Erythroblast (primary cell): ENCODE measurements at places on chromosomes 7 and 10.
A peak's percentile ranks its signal among the peaks of the same experiment; 100 is the strongest.

- DNase-seq: no peak
These were observed 169.1 kb downstream of the BMPER start for GRCh38 chr7:34074421-34074820.

DNA sequence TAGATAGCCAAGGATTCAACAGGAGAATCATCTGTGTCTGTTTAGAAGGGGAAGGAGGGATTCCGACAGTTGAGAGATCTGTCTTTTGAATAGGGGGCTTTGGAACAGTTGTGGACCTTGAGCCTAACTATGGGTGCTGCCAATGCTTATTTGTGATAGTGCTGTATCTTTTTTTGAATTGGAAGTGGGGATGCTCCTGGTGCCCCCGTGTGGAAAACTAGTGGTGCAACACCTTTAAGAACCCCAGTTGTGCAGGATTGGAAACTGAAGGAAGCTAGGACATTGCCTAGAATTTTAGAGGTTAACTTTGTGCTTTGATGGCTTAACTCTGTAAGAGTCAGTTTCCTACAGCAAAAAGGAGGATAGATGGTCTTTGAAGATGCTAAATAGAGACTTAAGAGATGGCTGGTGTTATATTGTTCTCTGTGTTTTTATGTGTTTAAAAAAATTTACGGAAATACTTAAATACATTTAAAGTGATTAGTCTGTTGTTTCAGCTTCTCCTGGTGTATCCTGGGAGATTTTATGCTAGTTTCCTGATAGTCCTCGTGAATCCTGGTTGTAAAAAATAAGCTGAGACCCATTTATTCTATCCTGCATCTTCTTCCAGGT lies 69.3 kb downstream of the AP3M1 start:
- peak; percentile 80 for DNase-seq

DNA sequence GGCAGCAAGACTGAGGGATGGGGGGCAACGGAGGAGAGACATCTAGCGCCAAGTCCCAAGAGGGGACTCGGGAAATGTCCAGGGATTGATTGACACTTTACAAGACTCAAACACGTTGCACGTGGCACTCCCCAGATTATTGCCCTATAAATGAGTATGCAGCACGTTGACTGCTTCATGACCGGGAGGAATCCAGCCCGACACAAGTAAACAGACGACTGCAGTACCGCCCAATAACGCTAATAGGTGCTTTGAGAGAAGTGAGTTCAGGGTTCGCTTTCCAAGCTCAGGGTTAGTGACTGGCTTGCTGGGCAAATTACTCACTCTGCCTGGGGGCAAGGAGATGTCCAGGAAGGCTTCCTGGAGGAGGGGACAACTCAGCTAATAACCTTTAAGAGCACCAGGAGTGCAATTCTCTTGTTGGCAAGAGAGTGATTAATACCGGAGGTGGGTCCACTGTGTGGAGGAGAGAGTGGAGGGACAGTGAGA lies 73.3 kb upstream of the MYL10 start:
- DNase-seq: no peak

GRCh38 chr10:121130382-121130781 lies 279.2 kb downstream of the WDR11 start:
- DNase-seq: no peak

GRCh38 chr7:156158213-156158612 lies 345.9 kb upstream of the SHH start:
- DNase-seq: no peak

DNA sequence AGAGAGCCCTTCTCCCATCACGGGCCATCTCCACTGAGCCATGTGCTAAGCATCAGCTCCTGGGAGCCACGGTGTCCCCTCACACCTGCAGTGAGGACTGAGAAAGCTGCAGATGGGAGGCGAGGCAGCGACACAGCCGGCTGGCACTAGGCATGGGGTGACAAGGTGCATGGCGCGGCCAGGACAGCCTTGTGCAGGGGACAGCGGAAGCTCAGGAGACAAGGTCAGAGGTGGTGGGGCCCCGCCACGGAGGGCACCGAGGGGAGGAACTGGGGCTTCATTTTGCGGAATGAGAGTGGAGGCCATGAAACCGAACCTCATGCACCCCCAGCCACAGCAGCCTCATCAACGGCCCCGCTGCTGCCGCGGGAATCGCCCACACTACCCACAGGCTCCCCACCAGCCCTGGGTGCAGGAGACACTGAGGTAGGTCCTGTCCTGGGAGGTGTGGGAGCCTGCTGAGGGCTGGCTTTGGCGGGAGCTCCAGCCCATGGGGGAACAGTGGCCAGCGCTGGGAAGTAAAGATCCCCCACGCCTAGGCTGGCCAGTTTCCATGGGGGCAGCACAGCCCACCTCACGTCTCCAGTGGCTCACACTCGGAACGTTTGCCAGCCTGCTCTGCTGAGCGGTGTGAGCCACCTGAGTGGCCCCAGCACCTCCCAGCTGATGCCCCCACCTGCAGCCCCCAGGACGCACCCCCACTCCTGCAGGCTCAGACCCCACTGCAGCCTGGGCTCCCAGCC lies 71.2 kb upstream of the INSIG1 start:
- DNase-seq: no peak

GRCh38 chr7:28853150-28853549 lies 105.0 kb downstream of the TRIL start:
- no peak for DNase-seq

DNA sequence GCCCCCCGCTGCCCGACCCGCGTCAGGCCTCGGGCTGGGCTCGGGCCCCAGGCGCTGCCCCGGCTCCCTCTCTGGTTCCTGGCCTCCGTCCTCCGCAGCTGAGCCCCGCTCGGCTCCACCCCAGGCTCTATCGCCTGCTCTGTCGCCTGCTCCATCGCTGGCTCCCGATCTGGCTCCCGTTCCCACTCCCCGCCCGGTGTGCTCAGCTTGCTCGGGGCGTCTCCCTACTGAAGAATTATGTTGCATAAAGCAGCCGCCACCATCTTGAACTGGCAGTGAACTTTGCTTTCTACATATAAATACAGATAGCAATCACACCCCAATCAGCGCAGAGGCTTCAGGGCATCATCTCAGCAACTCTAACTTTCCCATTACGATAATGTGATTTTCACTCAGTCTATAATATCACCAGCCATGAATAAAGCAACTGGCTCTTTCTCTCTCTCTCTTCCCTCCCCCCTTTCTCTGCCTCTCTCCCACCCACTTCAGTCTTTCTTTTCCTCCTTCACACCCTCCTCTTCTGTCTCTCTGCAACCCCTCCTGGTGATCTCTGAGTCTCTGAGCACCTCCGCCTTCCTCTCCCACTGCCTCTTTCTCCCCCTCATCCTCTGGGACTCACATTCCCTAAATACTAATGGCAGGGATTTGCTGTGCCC lies 43.3 kb upstream of the BTRC start:
- no peak for DNase-seq

GRCh38 chr7:129160161-129160905 lies 15.8 kb downstream of the TSPAN33 start:
- no peak for DNase-seq

DNA sequence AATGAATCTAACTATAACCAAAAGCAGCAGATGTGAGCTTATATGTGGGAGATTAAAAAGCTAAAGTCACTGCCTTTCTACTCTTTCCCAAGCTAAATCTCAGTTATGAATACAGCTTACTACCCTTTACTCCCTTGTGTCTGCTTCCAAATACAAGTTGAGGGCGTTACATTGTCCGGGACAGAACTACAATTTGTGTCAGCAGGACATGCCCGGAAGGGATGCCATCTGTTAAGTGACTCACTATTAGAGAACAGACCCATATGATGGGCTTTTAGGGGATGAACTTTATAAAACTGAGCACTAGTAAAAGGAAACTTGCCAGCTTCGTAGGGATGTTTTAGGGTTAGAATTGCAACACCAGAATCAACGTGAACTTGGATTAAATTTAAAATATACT lies 299.7 kb upstream of the CSTF2T start:
- no peak for DNase-seq

GRCh38 chr10:44949915-44950314 lies 9.7 kb upstream of the RASSF4 start:
- no peak for DNase-seq

- DNase-seq: peak; percentile 21
These were observed 4.3 kb upstream of the GET4 start for GRCh38 chr7:871900-872537.

DNA sequence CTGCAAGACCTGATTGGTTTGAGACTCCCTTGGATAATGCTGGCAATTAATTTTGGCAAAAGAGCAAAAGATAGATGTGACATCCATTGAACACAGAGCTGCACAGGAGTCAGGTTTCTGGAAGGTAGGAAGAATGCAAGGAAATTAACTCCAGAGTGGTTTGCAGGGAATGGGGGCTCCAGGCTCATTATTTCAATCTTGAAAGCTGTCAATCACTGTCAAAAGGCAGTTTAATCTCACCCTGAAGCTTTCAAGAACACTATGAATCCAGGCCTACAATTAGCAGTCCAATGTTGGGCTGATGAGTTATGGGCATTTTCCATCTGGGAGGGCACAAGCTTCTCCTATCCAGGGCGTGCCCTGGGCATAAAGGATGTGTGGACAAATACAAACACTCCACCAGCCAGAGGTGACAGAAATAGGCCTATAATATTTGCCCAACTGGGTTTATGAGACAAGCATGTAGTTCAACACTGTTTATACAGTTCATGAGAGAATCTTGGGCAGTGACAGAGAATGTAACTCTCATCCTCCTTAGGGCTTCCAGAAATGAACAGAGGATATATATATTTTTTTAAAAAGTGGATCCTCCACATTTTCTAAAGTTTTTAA lies 80.5 kb downstream of the KCNMA1 start:
- no peak for DNase-seq

DNA sequence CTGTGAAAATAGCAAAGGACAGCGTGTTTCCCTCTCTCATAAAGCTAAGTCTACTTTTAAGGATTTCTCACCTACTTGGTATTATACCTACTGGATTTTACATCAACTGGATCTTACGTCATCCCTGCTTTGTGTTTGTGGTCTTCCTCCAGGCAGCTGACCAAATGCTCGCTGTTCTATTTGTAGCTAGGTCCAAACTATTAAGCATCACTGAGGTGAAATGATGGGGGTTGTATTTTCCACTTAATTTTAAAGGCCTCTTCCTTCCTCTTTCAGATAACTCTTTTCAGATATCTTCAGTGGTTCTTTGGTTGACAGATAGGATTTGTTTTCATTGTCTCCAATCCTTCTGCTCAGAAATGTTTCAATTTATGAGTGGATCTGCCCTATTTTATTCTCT lies 169.7 kb downstream of the RNLS start:
- DNase-seq: no peak

- DNase-seq: no peak
These were observed 63.2 kb upstream of the AGR3 start for GRCh38 chr7:16944936-16945335.

- DNase-seq: no peak
These were observed 54.1 kb upstream of the TNS3 start for GRCh38 chr7:47636081-47636432.
